ENCODE measurements at places on chromosomes 2 and 18. TPM values are rescaled to one million over a fixed set of nuclear protein-coding genes. Genes with fewer than 3 reads are reported as not detected.

GAREM1 gene
- total RNA-seq: 10.7 TPM

DNA sequence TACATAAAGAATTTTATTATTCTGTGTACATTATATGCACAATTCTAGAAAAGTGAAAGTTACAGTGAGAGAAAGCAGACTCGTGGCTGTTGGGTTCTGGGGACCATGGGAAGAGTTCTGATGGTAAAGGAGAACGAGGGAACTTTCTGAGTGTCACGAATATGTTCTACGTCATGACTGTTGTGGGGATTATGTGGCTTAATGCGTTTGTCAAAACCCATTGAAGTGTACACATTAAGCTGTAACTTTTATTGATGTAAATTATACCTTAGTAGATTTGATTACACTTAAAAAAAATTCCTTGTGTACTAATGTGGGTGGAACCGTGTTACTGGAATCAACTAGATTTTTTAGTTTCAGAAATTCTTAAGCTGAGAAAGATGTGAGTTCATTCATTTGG, 426.1 kb downstream of the DSC3 start:
- no peak for DNase-seq

DNA sequence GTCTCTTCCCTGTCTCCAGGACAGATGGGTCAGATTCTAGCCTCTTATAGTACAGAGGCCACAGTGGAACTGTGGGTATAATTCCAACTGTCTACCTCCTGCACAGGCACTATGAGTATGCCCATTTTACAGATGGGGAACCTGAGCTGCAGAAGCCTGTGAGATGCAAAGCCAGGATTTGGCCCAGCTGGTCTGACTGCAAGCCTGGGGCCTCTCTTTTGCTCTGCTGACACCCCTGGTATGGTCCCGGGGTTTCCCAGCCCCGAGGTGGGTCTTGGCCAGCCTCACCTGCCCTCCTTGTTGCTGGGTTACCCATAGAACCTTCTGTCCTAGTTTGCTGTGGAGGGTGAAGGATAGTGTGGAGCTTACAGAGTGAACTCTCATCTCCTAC, 9.8 kb downstream of the HS6ST1 start:
- DNase-seq: no peak

GRCh38 chr2:181546086-181546485, 88.9 kb downstream of the ITGA4 start:
- DNase-seq: peak; percentile 14
